ENCODE measurements at places on chromosomes 1 and 21.

DNA sequence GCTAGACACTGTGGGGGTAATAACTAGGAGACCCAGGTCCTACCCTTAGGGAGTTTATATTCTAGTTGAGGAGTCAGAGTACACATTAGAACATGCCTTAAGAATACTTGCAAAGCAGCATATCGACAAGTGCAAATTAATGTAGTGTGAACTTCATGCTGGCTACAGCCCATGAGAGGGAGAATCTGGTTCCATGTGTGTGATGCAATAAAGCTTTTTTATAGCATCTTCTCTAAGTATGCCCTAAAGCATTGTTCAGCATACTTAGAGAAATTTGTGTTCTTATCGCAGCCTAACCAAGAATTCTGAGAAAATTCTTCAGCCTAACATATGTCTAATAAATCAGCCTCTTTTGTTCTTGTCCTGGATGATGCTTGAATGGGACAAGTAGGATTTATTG, 95.5 kb downstream of the SDCCAG8 start:
- no peak for DNase-seq

DNA sequence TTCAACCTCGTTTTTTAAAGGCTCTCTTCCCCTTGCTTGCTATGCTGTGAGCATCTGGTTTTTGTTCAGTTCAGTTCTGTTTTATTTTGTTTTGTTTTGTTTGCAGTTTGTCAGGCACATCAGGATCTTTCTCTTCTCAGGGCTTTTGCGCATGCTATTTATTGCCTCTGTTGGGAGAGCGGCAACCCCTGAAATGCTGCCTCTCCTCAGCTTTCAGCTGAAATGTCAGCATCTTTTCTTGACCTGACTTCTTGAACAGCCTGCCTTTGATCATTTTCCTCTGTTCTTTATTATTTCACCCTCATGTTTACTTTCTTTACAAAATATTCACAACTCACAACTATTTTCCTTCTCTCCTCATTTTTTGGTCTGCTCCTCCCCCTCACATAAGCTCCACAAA, 50.4 kb upstream of the RC3H1 start:
- DNase-seq, result no peak

DNA sequence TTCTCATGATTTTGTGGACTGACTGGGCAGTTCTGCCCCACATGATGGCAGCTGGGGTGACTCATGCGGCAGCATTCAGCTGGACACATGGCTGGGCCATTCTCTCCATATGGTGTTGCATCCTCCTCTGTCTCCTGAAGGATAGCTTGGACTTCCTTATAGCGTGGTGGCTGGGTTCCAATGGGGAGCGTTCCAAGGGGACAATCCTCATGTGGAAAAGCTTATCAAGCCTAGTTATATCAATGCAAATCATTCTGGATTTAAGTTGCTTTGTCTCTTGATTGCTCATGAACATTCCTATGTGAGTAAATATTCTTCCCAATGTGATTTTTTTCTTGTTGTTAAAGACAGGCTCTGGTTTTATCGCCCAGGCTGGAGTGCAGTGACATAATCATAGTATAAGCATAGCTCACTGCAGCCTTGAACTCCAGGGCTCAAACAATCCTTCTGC, 13.2 kb upstream of the SLC2A1 start:
- no peak for DNase-seq

- no peak for DNase-seq
Observed at GRCh38 chr1:232992227-232992626, 41.8 kb downstream of the NTPCR start.

DNA sequence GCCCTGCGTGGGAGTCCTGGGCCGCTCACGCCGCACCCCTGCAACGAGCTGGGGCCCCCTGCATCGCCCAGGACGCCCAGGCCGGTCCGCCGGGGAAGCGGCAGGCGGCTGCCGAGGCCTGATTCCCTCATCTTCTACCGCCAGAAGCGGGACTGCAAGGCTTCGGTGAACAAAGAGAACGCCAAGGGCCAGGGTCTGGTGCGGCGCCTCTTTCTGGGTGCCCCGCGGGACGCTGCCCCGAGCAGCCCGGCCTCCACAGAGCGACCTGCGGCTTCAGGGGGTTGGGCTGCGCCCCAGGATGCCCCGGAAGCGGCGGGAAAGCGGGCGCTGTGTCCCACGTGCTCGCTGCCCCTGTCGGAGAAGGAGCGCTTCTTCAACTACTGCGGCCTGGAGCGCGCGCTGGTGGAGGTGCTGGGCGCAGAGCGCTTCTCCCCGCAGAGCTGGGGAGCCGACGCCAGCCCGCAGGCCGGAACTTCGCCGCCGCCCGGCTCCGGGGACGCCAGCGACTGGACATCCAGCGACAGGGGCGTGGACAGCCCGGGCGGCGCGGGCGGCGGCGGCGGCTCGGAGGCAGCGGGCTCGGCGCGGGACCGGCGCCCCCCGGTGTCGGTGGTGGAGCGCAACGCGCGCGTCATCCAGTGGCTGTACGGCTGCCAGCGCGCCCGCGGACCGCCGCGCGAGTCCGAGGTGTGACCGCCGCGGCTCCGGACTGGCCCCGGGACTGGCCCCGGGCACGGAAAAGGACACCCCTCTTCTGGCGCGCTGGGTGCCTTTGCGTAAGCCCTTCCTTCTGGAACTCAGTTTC, 2.7 kb downstream of the FAM110D start:
- peak; percentile 58 for DNase-seq

DNA sequence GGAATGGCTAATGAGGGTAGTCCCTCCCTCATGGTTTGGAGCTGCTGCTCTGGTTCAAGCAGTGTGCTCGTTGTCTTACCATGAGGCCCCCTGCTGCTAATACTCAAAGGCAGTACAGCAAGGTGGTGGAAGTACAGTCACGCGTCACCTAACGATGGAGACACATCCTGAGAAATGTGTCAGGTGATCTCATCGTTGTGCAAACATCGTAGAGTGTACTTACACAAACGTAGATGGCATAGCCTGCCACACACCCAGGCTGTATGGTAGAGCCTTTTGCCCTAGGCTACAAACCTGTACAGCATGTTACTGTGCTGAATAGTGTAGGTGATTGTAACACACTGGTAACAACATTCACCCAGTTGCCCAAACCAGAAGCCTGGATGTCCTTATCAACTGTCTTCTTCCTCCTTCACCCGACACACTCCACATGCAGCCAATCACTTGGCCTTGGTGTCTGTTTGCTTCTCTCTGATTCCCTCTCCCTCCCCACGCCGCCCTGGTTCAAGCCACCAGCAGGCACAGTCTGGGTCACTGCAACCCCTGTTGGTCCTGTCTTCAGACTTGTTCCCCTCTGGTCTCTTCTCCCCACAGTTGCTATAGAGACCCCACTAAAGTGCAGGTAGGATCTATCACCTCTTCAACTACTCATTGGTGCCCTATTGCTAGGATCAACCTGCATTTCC, 6.0 kb upstream of the KCNA2 start:
- DNase-seq, result no peak
